Panc1 (cell line): ENCODE measurements at places on chromosomes 6 and 20. TPM values are rescaled to one million over a fixed set of nuclear protein-coding genes. Genes with fewer than 3 reads are reported as not detected.

Gene TFAP2D
- total RNA-seq = not detected

Gene CST5
- not detected for total RNA-seq

- H3K4me1 ChIP-seq = no peaks in the 10 kb centered on the region
- no peak for DNase-seq
- no peak overlapping the region for H3K27ac ChIP-seq
- no peaks in the 10 kb centered on the region for H3K36me3 ChIP-seq
- no peak overlapping the region for H3K4me3 ChIP-seq
Observed at GRCh38 chr6:925656-926213, 232.8 kb upstream of the EXOC2 start.

GRCh38 chr6:63663147-63663955, 27.7 kb downstream of the PHF3 start:
- no peak for DNase-seq
- no peaks in the 10 kb centered on the region for H3K27me3 ChIP-seq
- 0 out of 2 replicates have a peak, but pooled peaks cover 4% of the 10 kb centered on the region for H3K4me1 ChIP-seq
- H3K36me3 ChIP-seq = no peaks in the 10 kb centered on the region
- H3K27ac ChIP-seq = no peak overlapping the region

GRCh38 chr6:44636561-44637248, 249.2 kb downstream of the CDC5L start:
- no peak overlapping the region for H3K4me3 ChIP-seq
- H3K27ac ChIP-seq = no peak overlapping the region
- DNase-seq = no peak
- no peaks in the 10 kb centered on the region for H3K36me3 ChIP-seq
- H3K27me3 ChIP-seq = no peaks in the 10 kb centered on the region
- H3K4me1 ChIP-seq = no peaks in the 10 kb centered on the region

DNA sequence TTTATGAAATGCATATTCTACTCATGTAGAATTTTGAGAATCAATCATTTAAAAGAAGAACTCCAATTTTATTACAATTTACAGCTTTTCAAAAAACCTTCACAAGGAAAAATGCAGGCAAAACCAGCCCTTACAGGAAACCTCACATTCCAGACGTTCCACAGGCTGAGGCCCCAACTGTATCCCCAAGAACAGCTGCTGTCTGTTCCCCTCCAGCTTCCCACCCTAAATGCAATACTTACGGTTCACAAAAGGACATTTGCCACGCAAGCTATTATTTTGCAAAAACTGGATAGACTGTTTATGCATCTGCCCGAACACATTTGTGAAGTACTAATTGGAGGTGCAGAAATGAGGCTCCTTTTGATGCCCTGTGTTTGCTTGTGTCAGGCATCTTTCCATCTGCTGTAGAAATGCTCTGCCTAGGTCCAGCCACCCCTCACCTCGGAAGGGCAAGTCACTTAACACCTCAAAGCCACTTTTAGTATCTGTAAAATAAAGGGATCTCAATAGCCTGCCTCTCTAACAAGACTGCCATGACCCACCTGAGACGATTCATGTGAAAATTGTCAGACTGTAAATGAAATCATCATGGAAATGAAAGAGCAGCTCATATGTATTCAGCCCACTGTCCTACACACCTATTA, 26.5 kb downstream of the PDE10A start:
- DNase-seq = no peak
- peaks cover 62% of the 10 kb centered on the region for H3K4me1 ChIP-seq
- H3K36me3 ChIP-seq = no peaks in the 10 kb centered on the region
- H3K4me3 ChIP-seq = no peak overlapping the region

GRCh38 chr6:20400456-20401204, 1.0 kb upstream of the E2F3 start:
- peaks cover 9% of the 10 kb centered on the region for H3K36me3 ChIP-seq
- peak overlapping the region; percentile 92 for H3K4me3 ChIP-seq
- H3K27me3 ChIP-seq = no peaks in the 10 kb centered on the region

- no peak for DNase-seq
- no peaks in the 10 kb centered on the region for H3K36me3 ChIP-seq
- peaks cover 15% of the 10 kb centered on the region for H3K4me1 ChIP-seq
Observed at GRCh38 chr6:72784071-72784470, 162.2 kb downstream of the KCNQ5 start.
